CD4-positive, alpha-beta T cell (primary cell): ENCODE measurements at places on chromosomes 3 and 15.

GRCh38 chr15:39251413-39252133 lies 329.3 kb upstream of the THBS1 start:
- H3K4me3 ChIP-seq: no peak overlapping the region
- no peaks in the 10 kb centered on the region for H3K36me3 ChIP-seq
- no peak for DNase-seq
- no peak overlapping the region for H3K27ac ChIP-seq
- no peaks in the 10 kb centered on the region for H3K27me3 ChIP-seq

GRCh38 chr3:31092748-31093589 lies 198.5 kb upstream of the GADL1 start:
- H3K27ac ChIP-seq: no peak overlapping the region
- H3K4me1 ChIP-seq: no peaks in the 10 kb centered on the region
- H3K27me3 ChIP-seq: no peaks in the 10 kb centered on the region
- DNase-seq: no peak
- H3K4me3 ChIP-seq: no peak overlapping the region
- H3K36me3 ChIP-seq: no peaks in the 10 kb centered on the region

- DNase-seq: no peak
- H3K27ac ChIP-seq: no peak overlapping the region
- no peak overlapping the region for H3K4me3 ChIP-seq
- peaks cover 7% of the 10 kb centered on the region for H3K4me1 ChIP-seq
- no peaks in the 10 kb centered on the region for H3K36me3 ChIP-seq
Measured at GRCh38 chr3:107665351-107665750, 142.6 kb downstream of the BBX start.

DNA sequence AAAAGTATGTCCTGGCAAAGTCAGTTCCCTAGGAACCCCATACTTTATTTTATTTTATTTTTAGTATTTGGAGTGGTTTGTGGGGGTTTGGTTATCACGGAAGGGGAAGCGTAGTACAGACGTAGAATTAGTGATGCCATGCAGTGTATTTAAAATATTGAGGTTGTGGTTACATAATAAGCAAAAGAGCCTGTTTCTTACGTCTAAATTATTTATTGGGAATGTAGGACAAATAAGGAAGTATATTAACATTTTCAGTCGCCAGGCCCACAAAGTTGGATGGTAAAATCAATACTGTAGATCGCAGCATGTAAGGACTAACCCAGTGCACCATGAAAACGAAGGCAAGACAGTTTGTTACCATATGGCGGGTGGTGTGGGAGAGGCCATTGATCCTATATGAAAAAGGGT lies 558 bp downstream of the DTWD1 start:
- peaks cover 9% of the 10 kb centered on the region for H3K4me1 ChIP-seq
- peak overlapping the region; percentile 77 for H3K4me3 ChIP-seq
- peaks cover 9% of the 10 kb centered on the region for H3K36me3 ChIP-seq
- DNase-seq: no peak

DNA sequence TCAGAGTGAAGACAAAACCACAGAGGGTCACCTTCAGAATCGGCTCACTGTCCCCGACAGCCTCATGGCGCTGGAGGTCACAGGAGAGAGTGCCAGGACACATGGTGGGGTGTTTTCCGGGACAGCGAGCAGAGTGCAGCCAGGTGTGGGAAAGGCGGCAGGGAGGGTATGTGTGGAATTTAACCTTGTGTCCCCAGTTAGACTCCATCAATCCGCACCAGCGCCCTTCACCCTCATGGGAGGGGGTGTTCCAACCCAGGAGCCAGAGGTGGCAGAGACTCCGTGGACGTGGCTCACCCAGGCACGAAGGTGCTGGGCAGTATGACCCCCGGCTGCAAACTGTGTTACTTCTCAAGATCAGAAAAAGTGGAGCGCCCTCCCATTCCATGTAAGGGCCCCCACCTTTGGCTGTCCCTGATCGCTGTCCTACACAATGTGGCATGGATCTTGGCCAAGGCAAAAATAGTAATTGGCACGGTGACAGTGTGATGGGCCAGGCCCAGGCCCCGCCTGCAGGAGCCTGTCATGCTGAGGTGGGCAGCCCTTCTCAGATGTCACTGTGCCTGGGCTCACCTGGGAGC lies 190.3 kb downstream of the XXYLT1 start:
- no peak for DNase-seq
- no peak overlapping the region for H3K27ac ChIP-seq
- no peaks in the 10 kb centered on the region for H3K4me1 ChIP-seq
- no peaks in the 10 kb centered on the region for H3K27me3 ChIP-seq
- no peaks in the 10 kb centered on the region for H3K36me3 ChIP-seq

- H3K36me3 ChIP-seq: no peaks in the 10 kb centered on the region
- H3K27ac ChIP-seq: no peak overlapping the region
- DNase-seq: no peak
Measured at GRCh38 chr3:66076861-66077470, 38.2 kb upstream of the MAGI1 start.

DNA sequence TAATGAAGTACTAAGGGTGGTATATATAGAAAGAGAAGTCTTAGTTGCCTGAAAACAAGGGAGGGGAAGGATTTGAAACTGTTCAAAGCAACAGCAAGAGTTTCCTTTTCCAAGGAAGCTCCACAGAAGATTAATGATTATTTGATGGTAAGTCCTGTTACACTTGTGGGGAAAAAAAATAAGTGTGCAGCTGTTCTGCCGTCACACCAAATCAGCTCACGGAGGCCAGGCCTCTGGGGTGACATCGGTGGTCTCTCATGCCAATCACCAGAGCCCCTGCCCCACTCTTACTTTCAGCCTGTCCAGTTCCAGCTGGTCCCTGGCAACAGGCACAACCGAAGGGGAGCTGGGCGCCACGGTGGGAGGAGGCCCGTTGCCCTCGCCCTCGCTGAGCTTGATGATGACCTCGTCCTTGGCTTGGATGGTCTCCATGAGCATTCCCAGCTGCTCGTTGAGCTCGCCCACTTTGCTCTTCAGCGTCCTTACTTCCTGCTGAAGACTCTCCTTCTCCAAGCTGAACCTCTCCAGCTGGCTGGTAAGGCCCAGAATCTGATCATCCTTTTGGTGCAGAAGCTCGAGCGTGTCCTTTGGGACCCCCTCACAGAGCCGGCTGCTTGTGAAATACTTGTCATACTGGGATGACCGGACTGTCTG lies 53.5 kb downstream of the TBC1D2B start:
- H3K4me1 ChIP-seq: peaks cover 4% of the 10 kb centered on the region
- H3K36me3 ChIP-seq: peaks cover 83% of the 10 kb centered on the region
- no peak for DNase-seq
- no peak overlapping the region for H3K27ac ChIP-seq

GRCh38 chr15:38066612-38067011 lies 132.2 kb downstream of the TMCO5A start:
- DNase-seq: no peak
- H3K27me3 ChIP-seq: peaks cover 19% of the 10 kb centered on the region
- no peaks in the 10 kb centered on the region for H3K36me3 ChIP-seq
- no peak overlapping the region for H3K4me3 ChIP-seq

- DNase-seq: no peak
- H3K27me3 ChIP-seq: no peaks in the 10 kb centered on the region
- no peaks in the 10 kb centered on the region for H3K4me1 ChIP-seq
Measured at GRCh38 chr3:155019575-155019974, 60.5 kb upstream of the MME start.

GRCh38 chr15:61029082-61029481 lies 200.0 kb downstream of the RORA start:
- H3K4me3 ChIP-seq: no peak overlapping the region
- no peak overlapping the region for H3K27ac ChIP-seq
- no peaks in the 10 kb centered on the region for H3K27me3 ChIP-seq
- H3K4me1 ChIP-seq: no peaks in the 10 kb centered on the region
- DNase-seq: no peak
- H3K36me3 ChIP-seq: no peaks in the 10 kb centered on the region

DNA sequence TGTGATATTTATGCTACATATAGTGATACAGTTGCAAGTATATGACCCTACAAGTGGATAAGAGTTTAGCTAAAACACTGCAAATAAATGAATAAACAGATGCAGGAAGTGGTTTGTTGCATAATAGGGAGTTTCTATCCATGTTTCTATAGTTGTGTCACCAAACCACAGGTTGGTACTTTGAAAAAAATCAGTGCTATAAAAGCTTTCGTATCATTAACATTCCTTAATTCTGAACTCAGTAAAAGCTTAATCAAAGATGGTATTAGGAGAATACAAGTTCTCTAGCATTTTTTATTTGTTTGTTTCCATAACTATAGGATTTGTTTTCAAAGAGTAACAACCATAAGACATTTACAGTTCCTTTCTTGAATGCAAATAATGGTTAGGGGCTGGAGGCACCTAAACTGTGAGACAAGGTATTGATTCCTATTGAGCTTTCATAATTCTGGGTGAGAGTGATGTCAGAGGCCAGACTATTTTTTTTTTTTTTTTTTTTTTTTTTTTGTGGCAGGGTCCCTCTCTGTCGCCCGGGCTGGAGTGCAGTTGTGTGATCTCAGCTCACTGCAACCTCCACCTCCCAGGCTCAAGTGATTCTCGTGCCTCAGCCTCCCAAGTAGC lies 29.6 kb downstream of the CPOX start:
- H3K4me3 ChIP-seq: no peak overlapping the region
- peak overlapping the region; percentile 90 for H3K27ac ChIP-seq
- DNase-seq: no peak
- H3K27me3 ChIP-seq: no peaks in the 10 kb centered on the region
- no peaks in the 10 kb centered on the region for H3K36me3 ChIP-seq

DNA sequence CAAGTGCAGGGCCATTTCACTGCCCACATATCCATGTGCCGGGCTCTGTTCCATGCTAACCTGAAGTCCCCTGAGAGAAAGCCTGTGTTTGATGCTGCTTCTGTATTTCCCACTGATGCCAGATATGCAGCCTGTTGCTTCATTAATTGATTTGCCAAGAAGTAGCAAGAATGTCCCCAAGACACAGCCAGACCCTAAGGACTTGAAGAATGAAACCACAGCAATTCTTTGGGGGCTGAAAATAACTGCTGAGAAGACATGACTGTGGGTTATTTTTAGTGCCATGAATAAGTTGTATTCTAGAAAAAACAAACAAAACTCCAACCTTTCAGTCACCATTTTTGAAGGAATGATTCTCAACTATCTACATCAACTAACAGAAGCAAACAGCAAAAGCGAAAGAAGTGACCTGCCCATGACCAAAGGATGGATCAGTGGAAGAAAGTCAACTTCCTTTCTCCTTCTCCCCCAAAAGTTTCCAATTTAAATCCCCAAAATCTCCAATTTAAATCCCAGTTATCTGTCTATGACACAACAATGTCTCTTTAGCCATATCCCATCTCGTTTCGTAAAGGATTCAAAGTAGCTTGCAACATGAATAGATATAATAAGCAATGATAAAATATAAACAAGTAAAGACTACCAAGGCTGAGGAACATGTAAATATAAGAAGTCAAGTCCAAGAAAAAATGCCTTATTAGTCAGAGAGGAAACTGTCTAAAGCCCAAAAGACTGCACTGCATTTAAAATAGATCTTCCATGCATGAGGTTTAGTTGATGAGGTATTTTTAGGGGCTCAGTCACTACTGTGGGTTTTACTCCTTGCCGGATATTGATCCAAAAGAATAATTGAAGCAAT lies 226.8 kb downstream of the DTWD1 start:
- no peak for DNase-seq
- H3K4me3 ChIP-seq: no peak overlapping the region
- H3K4me1 ChIP-seq: no peaks in the 10 kb centered on the region
